Activated CD8-positive, alpha-beta memory T cell treated with anti-CD3 and anti-CD28 coated beads for 1 hour (primary cell): ENCODE measurements at places on chromosomes 13 and 19.

GRCh38 chr13:66222926-66223325, 1007.2 kb downstream of the PCDH9 start:
- DNase-seq, result no peak

DNA sequence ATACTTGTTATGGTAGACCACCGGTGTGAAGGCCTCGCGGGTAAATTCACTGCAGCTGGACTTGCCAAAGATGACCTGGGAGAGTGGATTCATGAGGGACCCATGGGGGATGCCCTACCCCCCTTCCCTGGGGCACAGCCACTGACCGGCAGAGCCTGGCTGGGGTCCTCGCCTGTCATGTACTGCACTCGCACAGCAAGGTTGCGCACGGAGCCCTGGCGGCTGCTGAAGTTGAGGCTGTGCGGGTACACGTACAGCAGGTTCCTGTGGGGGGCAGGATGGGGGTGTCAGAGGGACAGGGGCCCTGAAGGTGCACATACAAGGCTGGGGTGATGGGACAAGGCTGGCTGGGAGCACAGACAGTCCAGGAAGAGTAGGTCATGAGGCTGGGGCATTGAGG, 1.4 kb upstream of the ANGPTL8 start:
- no peak for DNase-seq

DNA sequence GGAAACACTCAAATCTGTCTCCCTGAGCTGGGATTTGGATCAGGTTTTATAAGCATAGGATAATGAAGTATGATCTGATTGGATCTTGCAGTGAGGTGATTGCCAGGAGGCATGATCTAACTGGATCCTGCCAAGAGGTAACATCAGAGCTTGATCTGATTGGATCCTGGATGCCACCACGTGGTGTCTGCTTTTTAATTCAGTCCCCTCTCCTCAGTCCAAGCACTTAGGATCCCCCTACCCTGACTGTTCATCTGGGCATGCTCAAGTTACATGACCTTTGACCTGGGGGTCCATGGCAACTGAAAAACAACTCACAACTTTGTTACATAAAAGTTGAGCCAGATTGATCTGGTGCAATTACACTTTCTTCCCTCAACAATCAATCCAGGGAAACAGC, 47.5 kb upstream of the LSM14A start:
- DNase-seq, result no peak

DNA sequence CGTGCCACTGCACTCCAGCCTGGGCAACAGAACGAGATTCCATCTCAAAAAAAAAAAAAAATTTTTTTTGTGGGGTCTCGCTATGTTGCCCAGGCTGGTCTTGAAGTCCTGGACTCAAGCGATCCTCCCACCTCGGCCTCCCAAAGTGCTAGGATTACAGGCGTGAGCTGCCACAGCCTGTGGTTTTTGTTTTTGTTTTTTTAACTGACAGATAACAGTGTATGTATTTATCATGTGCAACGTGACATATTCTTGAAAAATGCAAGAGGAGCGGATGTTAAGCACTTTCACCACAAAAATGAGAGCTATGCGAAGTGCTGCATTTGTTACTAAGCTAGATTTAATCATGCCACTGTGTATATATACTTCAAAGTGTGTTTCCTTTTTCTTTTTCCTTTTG, 49.0 kb downstream of the ARHGEF18 start:
- DNase-seq, result no peak

DNA sequence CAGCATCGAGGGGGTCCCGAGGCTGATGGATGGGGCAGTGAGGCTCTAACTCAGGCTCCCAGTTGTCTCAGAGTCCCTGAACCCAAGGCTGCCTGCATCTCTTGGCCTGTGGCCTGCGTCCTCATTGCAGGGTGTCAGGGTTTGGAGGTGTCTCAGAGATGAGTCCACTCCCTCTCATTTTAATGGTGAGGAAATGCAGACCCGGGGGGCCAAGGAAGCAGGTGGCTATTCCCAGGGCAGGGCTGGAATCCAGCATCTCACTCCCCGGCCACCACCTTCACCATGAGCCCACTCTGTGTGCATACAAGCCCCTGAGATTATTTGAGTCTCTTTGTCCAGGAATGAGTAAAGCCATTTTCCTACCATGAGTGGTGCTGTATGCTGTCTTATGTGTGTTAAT, 21.4 kb downstream of the TEX29 start:
- no peak for DNase-seq

DNA sequence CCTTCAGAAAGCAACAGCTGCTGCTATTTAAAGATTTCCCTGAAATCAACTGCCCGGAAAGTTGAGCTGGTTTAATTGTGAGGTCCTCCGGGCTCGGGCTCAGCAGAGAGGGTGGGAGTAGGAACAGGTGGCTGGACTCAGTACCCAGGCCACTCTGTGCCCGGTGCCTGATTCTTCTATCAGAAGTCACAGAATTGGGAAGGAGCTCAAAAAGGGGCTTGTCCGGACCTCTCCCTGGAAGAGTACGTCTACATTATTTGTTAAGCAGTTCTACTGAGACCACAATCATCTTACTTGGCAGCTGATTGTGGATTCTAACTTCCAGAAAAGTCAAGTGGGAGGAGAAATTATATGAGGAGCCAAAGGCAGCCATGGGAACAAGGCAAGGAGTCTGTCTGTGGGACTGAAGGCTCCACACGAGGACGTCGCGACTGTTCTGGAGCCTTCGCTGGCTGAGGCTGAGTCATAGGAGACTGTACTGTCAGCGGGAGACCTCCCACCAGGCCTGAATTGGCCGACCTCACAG, 91.7 kb upstream of the ANKRD10 start:
- no peak for DNase-seq
